Cardiac muscle cell (in vitro differentiated cells and primary cell): ENCODE measurements at places on chromosomes 6 and 20.

- no peak for DNase-seq
Measured at GRCh38 chr6:159678574-159678973, 14.5 kb downstream of the SOD2 start.

GRCh38 chr6:43717822-43718221, 30.2 kb upstream of the MRPS18A start:
- no peak for DNase-seq

DNA sequence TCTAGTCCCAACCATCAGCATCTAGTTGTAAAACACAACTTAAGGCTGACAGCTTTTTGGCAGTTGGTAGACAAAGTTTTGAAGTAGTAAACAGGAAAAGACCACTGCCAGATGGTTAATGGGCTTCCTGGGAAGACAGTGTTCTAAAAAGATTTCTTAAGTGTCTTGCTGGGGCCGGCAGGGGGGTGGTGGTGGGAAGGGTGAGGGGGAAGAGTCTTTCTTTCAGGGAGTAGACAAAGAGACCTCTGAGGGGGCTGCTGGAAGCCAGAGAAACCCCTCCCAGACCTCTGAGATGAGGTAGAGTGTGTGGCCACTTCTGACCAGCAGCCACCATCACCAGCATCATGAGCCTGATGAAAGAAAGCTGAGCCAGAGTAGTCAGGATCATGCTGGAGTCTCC, 784.9 kb downstream of the TENT5A start:
- DNase-seq: no peak

DNA sequence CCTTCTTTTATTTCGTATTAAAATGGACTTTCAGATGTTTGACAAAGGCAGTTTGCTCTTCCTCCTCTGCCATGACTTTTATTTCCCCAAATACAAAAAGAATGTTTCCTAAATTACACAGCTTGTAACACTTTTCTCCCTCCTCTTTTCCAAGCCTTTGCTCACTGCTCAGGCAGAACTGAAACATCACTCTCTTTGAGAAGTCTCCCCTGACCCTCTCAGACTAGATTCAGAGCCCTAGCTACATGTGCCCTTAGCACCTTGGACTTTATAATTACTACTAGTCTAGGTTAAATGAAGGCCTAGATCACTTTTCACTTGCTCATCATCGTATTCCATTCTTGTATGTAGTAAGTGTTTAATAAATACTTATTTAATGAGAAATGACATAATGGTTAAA, 8.5 kb upstream of the KIF6 start:
- DNase-seq: no peak

GRCh38 chr6:26031151-26031594, 56.1 kb upstream of the HFE start:
- no peak for DNase-seq

DNA sequence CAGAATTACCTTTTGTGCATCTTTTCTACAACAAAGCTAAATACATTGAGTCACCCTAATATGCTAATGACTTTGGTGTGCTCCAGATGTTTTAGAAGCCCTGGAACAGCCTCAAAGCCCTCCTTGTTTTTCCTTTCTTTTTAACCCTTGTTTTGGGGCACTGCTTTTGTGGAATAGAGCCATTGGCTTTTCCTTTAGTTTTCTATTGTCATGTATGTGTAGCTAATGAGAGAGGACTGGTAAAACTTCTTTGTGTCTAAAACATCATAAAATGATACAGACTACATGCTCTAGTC, 158.8 kb downstream of the JARID2 start:
- no peak for DNase-seq
